ENCODE measurements at places on chromosomes 1 and 21.

DNA sequence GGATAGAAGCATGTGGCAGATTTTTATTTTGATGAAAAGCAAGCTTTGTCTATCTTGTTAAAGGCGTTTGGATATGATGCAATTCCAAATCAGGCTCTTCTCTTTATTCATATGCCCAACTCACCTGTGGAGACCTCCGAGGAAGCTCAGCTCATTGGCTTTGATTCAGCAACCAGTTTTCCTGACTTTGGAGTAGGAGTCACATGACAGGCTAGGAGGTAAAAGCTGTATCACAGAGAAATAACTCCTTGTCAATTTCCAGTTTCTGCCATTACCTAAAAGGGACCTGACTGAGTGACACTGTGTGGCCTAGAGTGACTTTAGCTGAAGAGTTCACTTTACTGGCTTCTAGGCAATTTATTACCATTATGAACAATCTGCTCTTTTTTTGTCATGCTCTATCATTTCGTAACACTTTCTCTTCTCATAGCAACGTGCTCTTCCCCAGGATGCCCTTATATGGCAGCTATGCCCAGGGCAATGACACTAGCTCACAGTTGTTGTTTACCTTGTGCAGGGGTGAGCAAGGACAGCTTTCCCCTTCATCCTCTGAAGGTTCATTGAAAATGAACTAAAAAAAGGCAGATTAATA, 107.2 kb downstream of the KCNK1 start:
- no peak for DNase-seq

DNA sequence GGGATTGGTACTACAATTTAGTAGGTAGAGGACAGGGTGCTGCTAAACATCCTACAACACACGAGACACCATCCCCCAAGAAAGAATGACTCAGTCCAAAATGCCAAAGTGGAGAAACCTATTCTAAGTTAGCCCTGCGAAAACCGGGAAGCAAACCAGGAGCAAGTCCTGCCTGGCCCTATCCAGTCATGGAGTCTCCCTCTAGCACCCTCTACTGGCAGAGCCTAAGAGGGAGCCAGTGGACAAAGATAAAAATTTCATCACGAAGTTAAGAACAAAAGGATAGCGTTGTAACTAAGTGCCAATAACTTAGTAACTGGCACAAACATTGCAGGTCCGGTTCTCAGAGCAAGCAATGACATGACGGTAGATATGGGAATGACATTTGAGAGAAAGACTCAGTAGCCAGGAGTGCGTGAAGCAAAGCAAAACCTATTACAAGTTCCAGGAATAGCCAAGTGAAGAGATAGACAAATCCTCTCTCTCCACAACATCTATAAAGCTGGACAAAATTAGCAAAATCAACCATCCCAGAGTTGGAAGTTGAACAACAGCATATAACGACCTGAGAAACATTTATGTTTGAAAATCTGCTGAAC, 383.5 kb downstream of the OMA1 start:
- DNase-seq, result no peak

- no peak for DNase-seq
Measured at GRCh38 chr1:165369255-165369848, 12.8 kb upstream of the LMX1A start.

GRCh38 chr1:111142356-111142975, 2.4 kb downstream of the CEPT1 start:
- DNase-seq, result no peak

GRCh38 chr1:109902204-109902985, 8.3 kb upstream of the CSF1 start:
- peak; percentile 69 for DNase-seq

DNA sequence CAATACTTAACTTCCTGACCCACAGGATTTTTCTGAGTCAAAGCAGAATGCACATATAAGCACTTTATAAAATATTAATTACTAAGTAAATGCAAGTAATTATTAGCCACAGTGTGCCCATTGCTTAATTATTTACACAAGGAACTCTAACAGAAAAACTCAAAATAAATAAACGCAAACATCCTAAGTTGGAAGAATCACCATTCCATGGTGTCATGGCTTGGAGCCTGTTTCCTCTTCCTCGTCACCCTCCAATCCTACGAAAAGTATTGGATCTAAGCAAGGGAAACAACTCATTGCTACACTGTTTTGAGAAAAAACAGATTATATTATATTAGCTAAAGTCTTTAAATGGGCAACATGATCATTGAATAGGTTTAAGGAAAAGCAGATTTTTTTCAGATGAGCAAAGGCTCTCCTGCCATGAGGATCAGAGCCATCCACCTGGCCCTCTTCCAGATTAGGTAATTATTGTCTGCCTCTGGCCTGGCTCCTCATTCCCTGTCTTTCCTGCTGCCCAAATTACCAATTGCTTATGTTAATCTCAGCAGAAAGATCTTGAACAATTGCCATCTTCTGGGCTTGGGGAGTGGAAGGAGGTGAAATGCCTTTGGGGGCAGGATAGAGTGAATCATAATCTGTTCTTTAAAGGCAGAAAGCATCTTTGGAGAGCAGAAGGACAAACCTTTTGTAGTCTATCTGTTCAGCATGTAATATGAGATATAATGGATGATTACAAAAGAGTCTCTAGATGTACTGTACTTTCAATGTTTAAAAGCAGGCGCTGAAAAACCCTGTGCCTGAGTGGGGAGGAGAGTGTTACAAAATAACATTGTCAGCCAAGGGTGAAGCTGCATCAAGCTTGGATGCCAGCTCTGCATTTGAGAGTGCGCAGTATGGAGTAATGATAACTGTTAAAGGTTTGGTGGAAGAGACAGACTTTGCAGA, 121.2 kb downstream of the DUSP10 start:
- DNase-seq, result peak; percentile 14

DNA sequence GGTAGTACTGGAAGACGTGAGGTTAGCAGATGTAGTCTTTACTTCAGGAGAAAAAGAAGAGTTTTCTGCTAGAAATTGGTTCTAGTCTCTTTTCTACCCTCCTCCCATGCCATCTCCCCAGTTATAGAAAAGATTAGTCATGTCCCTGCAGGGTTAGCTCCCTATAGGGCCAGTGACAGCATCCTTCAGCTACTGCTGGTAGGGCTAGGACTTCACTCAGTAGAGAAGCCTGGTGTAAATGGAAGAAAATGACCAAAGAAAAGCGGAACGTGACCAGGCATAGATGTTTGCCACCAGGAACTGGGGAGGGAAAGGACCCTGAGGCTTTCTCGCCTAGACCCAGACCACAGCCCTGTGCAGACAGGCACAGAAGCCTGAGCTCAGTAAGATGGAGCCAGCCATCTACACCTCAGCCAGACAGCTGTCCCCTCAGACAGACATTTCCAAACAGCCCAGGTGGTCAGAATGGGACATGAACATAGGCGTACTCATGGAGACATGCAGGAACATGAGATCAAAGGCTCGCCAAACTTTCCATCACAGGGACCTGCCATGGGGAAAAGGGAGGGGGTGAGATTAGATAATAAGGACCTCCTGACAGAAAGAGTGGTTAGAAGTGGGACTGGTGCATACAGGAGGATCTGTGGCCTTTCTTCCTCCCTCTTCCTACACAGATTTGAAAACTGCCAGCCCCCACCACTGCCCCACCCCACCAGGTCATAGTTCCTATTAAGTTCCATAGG, 23.5 kb upstream of the SLAMF9 start:
- no peak for DNase-seq

DNA sequence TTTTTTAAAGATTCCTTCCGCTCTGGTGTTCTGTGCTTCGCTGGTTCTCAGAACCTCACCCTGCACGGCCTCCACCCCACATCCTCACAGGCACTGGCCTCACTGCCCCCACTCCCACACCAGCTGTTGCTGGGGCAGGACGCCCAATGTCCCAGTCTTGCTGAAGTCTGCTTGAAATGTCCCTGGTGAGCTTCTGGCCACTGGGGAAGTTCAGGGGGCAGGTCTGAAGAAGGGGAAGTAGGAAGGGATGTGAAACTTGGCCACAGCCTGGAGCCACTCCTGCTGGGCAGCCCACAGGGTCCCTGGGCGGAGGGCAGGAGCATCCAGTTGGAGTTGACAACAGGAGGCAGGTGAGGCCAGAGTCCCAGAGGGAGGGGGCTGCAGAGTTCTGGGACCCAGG, at the start of gene C1QA:
Gene C1QA, plus strand, starts transcription at position 276 of the 400 bp plus-strand sequence. CDS start 989 bp downstream, outside the sequence.
- no peak for DNase-seq

DNA sequence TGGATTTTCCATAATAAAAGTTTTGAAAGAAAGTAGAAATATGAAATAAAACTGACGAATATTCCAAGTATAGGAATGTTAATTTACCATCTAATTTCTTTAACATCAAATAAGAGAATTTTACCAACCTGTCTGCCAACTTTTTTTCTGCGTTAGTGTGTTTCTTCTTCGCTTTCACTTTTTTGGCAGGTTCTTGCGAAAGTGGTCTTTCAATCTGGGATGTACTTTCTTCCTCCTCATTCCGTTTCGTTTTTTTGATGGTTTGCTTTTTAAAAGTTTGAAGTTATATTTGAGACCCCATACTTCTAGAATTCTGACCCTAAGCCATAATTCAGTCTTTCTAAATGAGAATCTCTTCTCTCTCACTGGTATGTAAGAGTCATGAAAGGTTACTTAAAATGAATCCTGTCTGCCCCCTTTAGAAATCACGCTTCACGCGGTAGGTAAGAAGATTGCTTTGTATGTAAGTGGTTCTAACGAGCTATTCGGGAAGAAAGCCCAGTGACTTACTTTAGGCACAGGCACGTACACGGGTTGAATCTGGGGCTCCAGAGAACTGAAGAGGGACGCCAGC, 580 bp downstream of the RBM34 start:
- DNase-seq, result no peak

GRCh38 chr21:42306366-42307035, 8.7 kb downstream of the TFF3 start:
- no peak for DNase-seq

GRCh38 chr1:65845535-65846060, 52.9 kb downstream of the PDE4B start:
- no peak for DNase-seq

DNA sequence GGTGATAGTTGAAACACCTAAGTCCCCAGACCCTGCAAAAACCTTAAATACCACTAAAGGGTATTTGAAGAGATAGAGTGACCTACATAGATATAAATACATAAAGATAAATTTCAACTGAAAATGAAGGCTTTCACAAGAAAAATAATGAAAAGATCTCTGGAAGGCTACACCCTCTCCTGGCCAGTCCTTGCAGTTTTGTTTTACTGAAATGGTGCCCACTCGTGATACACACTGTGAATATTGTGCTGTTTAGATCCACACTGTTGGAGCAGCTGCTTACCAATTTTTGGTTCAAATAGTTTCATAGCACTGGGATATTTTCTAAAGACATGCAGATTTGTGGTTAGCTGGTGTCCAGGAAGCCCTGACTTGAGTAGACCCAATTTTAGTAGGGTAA, 31.5 kb upstream of the RNF187 start:
- no peak for DNase-seq

GRCh38 chr1:238248356-238248755, 357.6 kb upstream of the ZP4 start:
- no peak for DNase-seq

DNA sequence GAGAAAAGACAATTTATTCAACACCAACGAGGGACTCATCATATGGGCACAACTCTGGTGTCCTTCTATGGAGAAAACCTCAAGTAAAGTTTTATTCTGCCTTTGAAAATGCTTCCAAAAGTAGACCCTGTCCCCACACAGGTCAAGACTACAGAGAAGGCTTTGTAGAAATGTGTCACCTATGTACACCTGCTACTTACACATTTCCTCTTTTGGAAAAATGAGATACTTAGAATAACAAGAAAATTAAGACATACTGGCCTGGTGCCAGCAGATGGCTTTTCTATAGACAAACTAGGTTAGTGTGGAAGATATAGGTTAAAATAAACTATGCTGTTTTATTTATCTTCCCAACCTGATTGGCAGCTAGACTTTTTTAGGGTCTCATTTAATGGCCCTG, 13.6 kb downstream of the POGK start:
- no peak for DNase-seq

DNA sequence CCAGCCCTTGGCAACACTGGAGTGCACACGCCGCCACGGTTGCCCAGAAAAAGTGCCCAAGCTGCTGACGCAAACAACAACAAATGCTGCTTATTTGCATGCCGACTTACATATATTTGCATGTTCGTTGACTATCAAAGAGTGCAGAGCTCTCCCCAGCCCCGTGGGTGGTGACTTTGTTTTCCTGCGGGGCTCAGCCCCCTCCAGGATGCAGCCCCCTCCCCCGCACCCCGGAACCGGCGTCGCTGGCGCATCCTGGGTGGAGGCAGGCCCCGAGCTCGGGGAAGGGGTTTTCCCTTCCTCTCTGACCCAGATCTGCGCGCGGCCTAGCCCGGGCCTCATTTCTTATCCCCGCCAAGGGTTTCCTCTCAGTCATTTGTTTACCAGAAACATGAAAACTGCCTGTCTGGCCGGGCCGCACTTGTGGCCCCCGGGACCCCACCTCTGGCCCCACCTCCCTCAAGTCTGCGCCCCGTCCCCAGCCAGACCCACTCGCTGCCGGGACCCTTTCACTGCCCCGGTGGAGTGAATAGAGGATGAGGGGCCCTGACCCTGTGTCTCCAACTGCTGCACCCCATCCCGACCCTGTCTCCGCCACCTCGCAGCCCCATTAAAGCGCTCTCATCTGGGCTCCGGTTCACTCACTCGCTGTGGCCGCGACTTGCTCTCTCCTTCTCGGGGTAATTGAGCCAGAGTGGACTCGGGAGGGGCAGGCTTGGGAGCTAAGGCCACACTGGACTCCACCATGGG, 5.5 kb downstream of the TNFRSF25 start:
- DNase-seq, result no peak

GRCh38 chr1:9753121-9753531, 70.6 kb downstream of the CLSTN1 start:
- DNase-seq, result no peak

- DNase-seq, result no peak
Measured at GRCh38 chr21:32886339-32886738, 114.8 kb upstream of the PAXBP1 start.
